NCI-H1417 treated with DMSO at 0.1 percent for 48 hours (cell line): ENCODE measurements at places on chromosomes 16 and 17.

- DNase-seq, result no peak
These were observed 13.3 kb upstream of the ACSF3 start for GRCh38 chr16:89080196-89080853.

GRCh38 chr17:48624544-48625494, 1.3 kb downstream of the HOXB9 start:
- no peak for DNase-seq

DNA sequence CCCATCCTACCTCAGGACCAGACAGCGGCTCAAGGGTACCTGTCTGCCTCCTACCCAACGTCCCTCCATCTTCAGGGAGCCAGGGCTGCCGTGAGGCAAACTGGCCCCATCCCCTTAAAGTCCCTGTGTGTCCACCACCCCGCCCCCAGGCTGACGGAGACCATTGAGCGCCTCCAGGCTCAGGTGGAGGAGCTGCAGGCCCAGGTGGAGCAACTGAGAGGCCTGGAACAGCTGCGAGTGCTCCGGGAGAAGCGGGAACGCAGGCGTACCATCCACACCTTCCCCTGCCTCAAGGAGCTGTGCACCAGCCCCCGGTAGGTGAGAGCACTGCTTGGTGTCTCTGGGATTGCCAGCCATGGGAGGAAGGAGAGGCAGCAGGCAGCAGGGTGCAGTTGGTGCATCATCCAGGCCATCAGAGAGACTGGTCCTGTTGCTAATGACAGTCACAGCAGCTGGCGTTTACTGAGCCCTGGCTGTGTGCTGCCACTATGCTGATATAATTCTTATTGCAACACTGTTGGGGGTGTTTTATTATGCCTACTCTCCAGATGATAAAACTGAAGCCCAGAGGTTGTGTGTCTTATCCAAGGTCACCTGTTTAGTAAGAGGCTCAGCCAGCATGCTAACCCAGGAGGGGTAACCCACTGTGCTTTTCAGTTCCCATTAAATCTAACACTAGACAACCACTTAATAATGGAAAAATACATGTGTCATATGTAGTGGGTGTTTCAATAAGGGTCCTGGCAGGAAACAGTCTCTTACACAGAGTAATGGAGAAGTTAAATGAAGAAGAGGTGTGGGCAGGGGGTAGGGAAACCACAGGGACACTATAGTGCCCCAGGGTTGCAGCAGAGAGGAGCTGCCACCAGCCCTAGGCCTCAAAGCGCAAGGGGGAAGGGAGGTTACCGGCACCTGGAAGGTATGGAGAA, 10.3 kb upstream of the MRPL58 start:
- DNase-seq, result no peak

DNA sequence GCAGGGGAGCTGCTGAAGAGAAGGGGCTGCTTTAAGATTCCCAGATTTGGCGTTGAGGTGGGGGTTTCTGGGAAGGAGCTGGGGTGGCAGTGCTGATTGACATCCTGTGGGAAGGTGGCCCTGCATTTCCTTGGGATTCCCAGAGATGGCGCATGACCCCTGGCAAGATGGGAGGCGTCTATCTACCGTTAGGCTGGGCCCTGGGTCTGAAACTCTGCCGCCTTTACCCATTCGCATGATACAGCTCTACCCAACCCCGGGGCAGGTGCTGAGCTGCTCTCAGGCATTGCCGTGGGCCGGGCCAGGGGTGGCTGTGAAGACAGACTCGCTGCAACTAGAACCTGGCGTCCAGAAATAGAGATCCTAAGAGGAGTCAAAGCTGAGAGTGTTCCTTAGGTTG, 9.9 kb upstream of the MVD start:
- DNase-seq, result no peak

DNA sequence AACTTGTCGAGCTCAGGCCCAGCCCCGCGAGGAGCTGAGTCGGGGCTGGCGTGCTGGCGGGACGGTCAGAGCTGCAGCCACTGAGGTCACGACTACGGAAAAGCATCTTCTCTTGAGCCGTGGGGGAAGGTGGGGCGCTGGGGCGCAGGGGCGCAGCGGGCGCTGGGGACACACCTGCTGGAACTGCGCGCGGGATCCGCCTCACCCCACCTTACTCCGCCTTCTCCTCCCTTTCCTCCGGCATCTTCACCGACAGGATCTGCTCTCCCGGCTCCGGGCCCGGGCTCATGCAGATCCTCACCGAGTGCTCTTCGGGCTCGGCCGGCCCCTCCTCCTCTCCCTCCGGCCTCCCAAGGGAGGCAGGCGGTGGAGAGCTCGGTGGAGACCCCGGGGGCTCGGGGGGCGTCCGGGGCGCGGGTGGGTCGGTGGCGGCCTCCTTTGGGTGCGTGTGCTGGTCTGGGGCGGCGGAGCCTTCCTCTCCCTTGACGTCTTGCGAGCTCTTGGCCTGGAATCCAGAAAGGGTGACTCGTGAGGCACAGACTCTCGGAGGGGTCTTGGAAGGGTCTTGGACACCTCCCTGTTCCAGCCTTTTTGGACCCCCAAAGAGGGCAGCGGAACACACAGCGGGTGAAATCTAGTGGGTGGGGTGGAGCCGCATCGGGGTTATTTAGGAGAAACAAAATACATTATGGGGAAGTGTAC, 81.8 kb upstream of the KIFC3 start:
- DNase-seq, result no peak

DNA sequence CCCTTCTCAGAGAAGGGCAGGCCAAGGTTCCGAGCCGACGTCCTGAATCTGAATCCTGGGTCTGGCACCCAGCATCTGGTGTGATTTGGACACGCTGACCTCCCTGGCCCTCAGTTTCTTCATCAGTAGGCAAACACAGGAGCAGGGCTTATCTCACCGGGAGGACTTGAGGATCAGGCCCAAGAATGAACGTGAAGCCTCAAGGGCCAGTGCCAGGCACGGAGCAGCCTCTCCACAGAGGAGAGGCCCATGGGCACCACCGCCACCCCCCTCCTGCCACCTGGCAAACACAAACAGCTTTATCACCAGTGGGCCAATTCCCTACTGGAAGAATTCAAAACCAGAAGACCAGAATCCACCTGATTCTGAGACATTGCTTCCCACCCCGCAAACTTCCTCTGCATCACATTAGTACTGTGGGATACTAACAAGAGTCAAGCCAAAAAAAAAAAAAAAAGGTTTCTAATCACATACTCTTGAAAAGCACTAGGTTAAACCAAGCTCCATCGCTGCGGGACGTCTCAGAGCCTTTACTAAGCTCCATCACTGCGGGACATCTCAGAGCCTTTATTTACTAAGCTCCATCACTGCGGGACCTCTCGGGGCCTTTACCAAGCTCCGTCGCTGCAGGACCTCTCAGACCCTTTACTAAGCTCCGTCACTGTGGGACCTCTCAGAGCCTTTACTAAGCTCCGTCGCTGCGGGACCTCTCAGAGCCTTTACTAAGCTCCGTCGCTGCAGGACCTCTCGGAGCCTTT, 68.0 kb upstream of the DOC2B start:
- DNase-seq, result no peak

DNA sequence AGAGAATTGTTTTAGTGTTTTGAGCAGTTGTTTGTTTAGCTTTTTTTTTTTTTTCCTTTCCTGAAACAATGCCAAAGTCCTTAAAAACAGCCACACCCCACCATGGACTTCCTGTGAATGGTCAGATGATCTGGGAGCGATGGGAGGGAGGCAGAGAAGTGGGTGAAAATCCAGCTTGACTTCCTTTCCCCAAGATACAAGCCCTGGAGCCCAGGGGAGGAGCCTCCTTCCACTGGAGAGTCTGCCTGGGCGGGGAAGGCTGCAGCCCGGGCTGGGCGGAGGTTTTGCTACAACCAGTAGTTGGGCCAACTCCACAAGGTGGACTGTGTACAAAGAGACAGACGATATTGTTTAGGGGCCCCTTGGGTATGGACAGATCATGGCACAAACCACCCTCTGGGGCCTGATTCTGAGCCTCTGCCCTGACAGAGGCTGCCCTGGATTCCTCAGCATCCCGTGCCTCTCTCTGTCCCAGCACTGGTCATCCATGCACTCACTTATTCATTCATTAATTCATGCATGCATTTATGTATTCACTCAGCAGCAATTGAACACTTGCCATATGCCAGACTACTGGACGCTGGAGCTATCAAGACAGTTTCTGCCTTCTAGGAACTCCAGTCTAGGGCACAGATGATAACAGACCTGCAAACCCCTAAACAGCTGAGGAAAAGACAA, 29.8 kb downstream of the WSB1 start:
- DNase-seq, result no peak

GRCh38 chr17:40456396-40456951, 13.2 kb downstream of the IGFBP4 start:
- DNase-seq, result no peak

- no peak for DNase-seq
These were observed 28.7 kb downstream of the NOS2 start for GRCh38 chr17:27771586-27771985.

GRCh38 chr17:40532520-40533253, 31.3 kb upstream of the TNS4 start:
- DNase-seq, result no peak

DNA sequence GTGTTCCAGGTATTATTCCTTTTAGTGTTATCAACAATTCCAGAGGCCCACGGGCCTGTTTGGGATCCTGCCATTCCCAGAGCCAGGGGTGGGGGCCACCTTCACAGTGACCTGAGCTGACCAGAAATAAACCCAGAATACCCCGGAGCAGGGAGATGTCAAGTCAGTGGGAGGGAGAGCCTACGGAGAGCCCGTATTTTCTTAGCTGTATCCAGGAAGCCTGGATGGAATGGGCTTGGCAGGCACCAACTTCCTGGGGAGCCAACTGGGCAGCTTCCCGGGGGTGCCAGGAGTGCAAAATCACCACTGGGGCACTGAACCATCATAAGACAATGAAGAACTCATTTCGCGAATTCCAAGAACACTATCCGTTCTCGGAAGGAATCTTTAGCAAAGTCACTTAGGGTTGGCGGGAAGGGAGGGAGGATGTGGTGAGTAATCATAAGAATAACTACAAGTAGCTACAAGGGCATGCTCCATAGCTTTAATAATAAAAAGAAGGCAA, 13.2 kb upstream of the MRTFB start:
- DNase-seq, result no peak

DNA sequence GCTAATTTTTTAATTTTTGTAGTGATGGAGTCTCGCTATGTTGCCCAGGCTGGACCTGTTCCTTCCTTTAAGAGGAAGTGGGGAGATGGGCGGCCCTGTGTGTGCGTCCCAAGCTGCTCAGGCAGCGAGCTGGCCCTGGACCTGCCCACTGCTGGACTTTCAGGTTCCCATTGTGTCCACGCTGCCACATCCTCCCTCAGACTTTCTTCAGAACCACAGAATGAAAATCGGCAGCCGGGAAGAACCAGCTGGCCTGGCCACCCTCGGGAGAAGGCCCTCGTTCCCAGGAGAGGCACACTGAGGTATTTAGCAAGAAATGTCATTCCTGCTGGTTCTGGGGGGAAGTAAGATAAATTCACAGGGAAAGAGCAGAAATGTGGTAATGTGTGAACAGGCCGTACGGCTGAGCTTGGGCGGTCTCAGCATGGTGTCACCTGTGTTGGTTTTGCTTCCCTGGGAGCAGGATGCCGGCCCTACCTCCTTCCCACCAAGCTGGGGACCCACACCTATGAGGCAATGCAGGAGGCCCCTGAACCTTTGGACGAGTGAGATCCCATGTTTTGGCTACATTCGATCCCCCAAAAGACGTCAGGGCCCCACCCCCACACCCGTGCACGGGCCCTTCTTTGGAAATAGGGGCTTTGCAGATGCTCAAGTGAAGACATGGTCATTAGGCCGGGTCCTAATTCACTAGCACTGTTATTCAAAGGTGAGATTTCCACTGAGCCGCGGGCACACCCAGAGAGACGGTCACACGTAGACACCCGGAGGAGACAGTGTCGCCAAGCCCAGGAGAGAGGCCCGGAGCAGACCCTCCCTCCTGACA, 35.9 kb upstream of the ZNF469 start:
- DNase-seq, result no peak

DNA sequence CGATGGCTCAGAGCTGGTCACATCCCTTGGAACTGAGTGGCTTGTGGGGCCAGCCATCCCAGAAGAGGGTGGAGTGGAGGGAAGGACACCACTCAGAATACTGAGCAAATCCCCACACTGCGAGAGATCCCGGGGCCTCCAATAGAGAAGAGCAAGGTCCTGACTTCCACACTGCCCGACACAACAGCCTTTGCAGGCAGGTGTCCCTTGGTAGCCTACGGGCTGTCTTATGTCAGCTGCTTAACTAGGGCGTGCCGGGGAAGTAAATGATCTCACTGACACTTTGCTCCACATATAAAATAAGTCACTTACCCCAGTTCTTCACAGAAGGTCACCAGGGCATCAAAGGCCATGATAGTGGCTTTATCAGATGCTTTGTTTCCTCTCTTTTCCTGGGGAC, 16.1 kb downstream of the RECQL5 start:
- DNase-seq, result no peak

GRCh38 chr17:21085707-21086106, 41.1 kb upstream of the DHRS7B start:
- no peak for DNase-seq

GRCh38 chr16:88905563-88905962, 39.1 kb upstream of the PABPN1L start:
- no peak for DNase-seq

DNA sequence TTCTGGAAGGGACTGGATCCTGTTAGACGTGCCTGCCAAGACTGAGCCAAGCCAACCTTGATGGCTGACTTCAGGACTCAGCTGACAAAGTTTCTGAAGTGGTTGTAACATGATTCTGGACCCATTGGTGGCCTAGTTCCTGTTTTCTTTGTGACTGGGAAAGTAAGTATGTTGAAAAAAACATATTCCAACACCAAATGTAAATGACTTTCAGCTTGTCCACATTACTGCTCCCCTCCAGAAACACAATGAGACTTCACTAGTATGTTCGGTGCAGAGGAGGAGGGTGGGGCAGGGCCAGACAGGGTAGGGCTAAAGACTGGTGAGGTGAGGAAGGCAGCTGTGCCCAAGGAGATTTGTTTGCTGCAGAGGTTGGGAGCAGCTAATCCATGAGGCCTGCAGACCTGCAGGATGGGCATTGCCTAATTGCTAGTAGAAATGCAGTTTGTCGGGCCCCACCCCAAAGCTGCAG, 26.4 kb downstream of the NMT1 start:
- no peak for DNase-seq

DNA sequence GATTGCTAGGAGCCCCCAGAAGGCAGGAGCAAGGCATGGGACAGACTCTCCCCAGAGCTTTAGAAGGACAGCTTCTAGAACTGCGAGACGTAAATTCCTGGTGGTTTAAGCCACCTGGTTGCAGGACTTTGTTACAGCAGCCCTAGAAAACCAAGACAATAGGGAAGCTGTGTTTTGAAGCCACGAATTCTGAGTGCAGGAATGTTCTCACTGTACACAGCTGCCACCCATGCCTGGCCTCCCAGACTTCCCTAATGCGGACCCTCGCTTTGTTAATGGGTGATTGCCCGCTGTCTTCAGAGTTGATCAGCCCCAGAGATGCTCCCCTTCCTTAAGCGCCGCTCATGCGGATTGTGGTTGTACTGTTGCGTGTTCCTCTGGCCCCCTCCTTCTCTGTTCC, 177.1 kb downstream of the MSI2 start:
- DNase-seq, result no peak

- no peak for DNase-seq
These were observed 615 bp downstream of the PHKG2 start for GRCh38 chr16:30748634-30749445.
